ENCODE measurements at places on chromosomes 2 and 18.
A peak's percentile ranks its signal among the peaks of the same experiment; 100 is the strongest.

DNA sequence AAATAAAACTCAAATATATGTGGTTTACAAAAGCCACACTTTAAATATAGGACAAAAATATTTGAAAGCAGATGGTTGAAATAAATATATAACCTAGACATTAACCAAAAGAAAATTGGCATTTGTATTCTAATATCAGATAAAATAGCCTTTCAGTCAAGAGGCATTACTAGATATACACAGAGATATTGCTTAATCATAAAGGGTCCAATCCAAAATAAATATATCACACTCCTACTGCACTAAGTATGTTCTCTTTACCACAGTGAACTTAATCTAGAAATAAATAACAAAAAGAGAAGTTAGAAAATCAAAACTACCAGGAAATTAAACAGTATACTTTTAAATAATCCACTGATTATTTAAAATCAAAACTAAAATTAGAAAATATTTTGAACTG is 34.2 kb upstream of the KCNJ3 start:
- no peak for DNase-seq

- no peak for DNase-seq
Observed at GRCh38 chr18:3230401-3231334, 10.9 kb upstream of the MYOM1 start.

- DNase-seq: no peak
Observed at GRCh38 chr2:6973895-6974545, 56.8 kb downstream of the RNF144A start.

GRCh38 chr2:20391951-20392699 is 41.5 kb upstream of the PUM2 start:
- no peak for DNase-seq

DNA sequence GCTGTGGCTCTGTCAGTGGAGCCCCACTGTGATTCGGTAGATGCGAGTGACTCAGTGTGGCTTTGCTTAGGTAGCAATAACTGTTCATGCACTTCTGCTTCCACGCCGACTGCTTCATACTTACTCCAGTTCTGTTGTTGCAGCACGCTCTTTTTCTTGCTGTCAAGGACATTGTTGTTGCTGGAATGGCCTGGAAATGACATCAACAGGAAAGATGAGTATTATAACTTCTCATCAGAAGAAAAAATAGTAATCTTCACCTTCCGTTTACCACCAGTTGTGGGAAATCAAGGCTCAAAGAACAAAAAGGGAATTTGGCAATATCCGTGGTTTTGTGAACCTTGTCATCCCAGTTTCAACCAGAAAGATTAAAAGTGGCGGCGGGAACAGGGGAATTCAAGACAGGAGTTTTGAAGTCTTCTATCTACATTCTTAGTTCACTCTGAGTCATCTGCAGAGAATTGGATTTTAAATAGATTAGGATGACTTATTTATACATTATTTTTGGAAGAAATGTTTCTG is 8.3 kb downstream of the TM4SF20 start:
- DNase-seq: no peak

GRCh38 chr2:207434899-207435465 is 94.8 kb upstream of the CREB1 start:
- DNase-seq: no peak

DNA sequence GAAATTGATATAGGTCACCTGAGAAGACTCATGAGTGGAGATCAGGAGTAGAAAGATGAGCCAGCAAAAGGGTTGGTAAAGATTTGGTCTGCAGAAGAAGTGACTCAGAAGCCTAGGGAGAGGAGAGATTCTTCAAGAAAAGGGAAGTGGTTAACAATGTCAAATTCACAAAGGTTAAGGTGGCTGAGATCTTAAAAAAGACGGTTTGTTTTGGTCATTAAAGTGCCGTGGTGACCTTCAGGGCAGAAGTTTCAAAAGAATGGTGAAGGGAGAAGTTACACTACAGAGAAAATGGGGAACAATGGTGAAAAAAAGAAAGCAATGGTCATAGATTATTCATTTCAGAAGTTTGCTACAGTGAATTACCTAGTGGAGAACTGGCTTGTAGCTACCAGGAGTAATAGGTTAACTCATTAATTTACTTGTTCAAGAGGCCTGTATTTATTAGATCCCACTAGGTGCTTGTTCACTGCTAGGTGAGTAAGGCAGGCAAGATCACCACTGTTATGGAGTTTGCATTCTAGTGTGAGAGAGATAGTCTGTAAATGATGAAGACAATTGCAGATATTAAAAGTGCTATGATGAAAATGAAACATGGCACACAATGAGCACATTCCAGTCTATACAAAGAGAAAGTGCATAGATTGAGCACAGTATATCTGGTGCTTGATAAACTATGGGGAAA is 43.0 kb downstream of the FBXO48 start:
- no peak for DNase-seq

GRCh38 chr18:23964282-23965238 is 50.0 kb upstream of the TTC39C start:
- no peak for DNase-seq

GRCh38 chr2:14843507-14844204 is 211.1 kb downstream of the LRATD1 start:
- DNase-seq: no peak

DNA sequence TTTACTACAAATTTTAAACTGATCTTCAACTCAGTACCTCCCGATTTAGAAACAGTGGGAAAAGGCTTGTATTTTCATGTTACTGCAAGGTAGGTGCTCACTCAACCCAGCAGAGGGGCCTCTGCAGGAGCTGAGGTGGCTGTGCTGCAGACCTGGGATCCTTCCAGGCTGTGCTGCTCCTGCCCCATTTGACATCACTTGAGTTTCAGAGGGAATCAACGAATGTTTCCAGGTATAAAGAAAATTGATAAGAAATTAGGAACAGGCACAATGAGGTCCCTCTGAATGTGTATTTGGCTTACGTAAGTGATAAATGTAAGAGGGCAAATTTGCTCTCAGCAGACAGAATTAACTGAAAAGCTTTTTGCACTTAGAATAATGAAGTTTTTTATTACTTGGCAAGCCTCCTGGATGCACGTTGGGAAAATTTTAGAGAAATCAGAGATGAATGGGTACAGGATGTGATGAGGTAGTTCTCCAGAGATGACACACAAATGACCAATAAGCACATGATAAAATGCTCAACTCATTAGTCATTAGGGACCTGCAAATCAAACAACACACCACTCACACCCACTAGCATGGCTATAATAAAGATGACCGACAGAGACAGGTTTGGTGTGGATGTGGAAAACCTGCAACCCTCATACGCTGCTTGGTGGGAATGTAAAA is 114.0 kb downstream of the NOL10 start:
- peak; percentile 27 for DNase-seq

DNA sequence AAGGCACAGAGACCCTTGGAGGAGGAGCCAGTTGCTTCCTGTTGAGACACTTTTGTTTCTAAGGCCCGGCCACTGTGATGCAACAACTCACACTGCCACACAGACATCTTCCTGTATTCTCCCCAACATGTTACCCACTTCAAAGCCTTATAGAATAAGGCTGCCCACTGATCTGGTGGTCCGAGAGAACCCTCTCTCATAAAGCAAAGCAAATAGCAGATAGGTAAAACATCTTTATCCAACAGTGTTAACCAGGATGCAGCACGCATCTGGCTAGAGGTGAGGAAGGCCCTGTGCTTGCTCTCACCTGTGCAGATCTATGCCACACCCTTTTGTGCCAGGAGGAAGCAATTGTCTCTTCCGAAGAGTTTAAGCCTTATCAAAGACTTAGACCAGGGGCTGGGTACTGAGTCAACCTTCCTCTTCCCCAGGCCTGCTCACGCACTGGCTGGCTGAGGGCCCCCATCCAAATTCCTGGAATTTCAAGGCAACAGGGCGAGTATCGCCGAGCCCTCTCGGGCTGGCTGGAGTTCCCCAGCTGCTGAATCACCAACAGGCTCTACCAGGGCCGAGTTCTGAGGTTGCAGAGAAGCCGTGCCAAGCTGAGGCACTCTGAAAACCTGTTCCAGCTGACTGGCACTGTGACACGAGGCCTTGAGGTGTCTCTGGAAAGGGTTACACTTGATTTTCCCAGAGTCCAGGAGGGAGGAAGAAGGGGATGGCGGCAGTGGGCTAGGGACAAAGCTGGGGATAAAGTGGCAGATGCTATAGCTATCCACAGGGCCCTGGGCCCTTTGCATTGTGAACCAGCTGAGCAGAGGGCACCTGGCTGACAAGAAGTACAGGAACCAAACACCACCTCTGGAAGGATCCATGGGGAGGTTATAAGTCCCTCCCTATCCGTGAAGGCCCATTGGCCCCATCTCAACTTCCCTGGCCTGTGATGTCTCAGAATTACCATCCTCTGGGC is 29.3 kb downstream of the TGFA start:
- no peak for DNase-seq

DNA sequence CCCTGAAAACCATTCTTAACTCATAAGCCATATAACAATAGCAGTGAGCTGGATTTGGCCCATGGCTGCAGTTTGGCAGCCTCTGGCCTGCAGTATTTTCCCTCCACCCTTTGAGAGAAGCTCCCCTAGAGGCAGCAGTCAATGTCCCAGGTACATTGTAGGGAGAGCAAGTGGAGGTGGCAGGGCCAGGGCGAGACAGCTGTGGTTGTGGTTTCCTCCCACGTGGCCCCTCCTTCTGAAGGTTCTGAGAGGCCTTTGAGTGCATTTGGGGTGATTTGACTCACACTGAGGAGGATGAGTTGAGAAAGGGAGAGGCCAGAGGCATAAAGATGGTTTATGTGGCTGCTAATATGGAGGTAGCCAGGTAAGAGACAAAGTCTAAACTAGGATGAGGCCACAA is 45.5 kb upstream of the LDAH start:
- DNase-seq: no peak

DNA sequence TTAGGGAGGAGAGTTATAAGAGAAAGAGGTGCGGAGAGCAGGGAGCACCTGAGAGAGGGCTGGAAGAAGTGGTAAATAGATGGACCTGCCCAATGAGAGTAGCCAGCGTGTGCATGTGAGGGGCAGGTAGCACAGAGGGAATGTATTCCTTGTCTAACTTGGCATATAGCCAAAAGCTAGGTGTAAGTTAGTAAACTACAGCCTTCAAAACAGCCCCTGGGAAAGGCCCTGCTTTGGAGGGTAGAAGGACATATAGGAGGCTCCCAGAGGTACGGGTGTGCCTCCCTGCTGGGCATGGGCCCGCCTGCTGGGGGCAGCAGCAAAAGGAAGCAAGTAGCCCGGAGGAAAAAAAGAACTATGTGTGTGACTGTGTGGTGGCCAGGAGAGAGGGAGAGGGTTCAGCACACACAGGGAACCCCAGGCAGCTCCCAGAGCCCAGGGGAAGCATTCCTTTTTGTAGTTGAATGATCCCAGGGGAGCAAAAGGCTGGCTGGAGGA is 48.0 kb downstream of the TCF7L1 start:
- DNase-seq: no peak

GRCh38 chr2:38262069-38262871 is 114.8 kb downstream of the ATL2 start:
- no peak for DNase-seq

GRCh38 chr2:35803126-35803525 is 552.5 kb upstream of the CRIM1 start:
- DNase-seq: no peak

GRCh38 chr2:233487748-233488345 is 78.7 kb downstream of the USP40 start:
- DNase-seq: no peak

- no peak for DNase-seq
Observed at GRCh38 chr18:69689121-69689759, 258.4 kb downstream of the CD226 start.

DNA sequence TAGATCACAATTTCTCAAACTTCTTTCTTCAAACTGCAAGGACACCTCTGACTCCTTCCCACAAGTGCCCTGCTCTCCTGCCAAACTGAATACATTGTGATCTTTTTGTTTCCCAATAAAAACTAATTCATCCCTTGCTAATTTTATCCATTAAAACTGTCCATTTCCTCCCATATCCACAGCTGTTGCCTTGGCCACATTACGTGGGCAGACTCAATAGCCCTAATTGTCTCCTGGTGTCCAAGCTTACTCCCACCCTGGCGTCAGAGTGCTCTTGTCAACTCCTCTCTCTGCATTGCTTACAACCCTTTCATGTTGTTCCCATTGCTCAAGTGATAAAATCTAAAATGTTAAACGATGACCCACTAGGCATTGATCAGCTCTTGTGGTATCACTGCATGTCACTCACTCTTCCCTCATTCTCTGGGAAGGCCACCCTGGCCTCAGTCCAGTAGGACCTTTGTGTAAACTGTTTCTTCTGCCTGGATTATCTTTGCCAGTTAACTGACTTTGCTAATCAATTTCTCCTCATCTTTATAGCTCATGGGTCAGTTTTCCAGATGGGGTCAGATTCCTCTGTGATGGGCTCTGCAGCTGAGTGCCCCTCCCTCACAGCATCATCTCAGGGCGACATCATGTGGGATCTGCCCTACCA is 525.0 kb downstream of the SLC4A3 start:
- DNase-seq: no peak

DNA sequence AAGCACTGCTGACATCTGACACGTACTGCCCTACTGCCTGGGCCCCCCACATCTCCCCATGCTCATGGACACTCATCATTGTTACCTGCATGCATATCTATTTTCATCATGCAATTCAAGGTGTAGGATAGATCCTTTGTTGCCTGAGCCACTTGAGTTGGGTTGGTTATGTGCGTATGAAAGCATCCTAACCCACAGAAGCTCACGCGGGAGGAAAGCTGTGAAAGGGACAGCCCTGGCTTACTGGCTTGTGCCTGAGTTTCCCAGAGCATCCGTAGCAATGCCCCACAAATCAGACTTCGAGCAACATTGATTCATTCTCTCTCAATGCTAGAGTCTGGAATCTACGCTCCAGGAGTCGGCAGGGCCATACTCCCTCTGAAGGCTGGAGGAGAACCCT is 285.5 kb downstream of the PHLPP1 start:
- no peak for DNase-seq

GRCh38 chr2:13550285-13551231 is 833.8 kb downstream of the TRIB2 start:
- DNase-seq: no peak

- no peak for DNase-seq
Observed at GRCh38 chr2:70126413-70126812, 39.1 kb downstream of the PCBP1 start.

GRCh38 chr2:605674-606608 is 71.3 kb downstream of the TMEM18 start:
- DNase-seq: no peak

DNA sequence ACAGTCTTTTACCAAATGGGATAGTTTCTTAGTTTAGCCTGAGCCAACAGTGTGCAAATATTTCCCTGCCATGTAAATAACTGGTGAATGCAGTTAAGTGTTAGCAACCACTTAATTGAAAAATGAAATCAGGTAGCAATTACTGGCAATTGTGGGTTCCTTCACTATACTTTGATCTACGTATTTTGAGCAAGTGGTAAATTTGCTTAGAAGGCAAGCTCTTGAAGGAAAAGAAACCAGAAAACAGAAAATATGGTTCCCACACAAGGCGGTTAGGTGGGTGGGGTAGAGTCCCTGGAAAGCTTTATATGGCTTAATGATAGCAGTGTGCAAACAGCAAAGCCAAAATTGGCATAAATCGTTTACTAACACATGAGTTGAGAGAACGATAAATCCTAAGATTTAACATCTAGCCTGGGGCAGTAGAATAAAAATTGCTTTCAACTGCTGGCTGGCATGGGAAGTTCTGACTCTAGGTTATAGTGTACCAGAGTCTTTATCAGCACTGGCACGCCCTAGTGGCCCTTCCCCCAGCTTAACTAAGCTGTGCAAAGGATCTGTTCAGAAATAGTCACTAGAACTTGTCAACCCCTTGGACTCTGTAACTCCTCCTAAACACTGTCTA is 17.0 kb downstream of the SLC9A2 start:
- no peak for DNase-seq

Data from T1000 (cell line).